ENCODE measurements at places on chromosomes 11 and 22. TPM values are rescaled to one million over a fixed set of nuclear protein-coding genes. Genes with fewer than 3 reads are reported as not detected.
A peak's percentile ranks its signal among the peaks of the same experiment; 100 is the strongest.

DNA sequence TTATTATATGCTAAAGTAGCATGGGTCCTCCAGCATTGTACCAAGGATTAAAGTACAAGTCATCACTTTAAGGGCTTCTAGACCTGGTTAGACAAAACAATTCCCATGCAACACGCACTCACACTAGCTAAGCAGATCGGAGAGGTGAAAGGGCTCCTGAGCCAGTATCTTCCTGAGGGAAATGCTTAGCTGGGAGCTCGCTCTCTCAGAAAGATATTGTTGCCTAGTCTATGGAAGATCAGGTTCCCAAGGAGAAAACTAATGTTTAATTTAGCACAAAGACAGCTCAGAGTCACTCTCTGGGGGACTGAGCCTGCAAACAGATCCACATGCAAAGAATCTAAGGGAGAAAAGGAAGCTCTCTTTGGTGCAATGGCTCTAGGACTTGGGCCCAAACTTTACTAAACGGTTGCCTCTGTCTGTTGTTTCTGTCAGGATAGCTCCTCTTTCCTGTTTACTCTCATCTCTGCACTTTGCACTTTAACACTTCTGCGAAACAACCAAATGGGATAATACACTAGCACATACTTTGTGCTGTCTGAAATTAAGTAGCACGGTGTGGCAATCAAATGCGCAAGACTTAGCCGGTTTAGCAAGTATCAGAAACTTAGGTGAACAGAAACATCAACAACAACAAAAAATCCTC, 10.7 kb downstream of the MAML2 start:
- H3K4me3 ChIP-seq: peak overlapping the region; percentile 54
- H3K4me1 ChIP-seq: peaks cover 86% of the 10 kb centered on the region
- H3K36me3 ChIP-seq: peaks cover 39% of the 10 kb centered on the region
- no peak for DNase-seq
- H3K27me3 ChIP-seq: no peaks in the 10 kb centered on the region

DNA sequence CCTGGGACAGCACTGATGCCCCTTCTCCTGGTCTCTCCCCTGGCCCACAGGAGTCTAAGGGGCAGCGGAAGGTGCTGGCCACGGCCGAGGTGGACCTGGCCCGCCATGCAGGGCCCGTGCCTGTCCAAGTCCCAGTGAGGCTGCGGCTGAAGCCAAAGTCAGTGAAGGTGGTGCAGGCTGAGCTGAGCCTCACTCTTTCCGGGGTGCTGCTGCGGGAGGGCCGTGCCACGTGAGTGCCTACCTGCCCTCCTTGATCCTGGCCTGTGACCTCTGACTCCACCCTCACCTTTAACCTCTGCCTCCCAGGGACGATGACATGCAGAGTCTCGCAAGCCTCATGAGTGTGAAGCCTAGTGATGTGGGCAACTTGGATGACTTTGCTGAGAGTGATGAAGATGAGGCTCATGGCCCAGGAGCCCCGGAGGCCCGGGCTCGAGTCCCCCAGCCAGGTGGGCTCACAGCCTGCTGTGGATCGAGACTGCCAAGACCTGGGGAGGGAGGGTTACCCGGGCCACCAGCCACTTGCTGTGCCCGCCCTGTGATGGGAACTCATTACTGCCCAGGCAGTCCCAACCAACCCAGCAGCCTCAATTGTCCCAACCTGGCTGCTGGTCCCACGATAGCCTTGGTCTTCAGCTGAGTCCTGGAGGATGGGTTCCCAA, 4.3 kb downstream of the EHBP1L1 start:
- H3K36me3 ChIP-seq: peaks cover 16% of the 10 kb centered on the region
- H3K4me1 ChIP-seq: peaks cover 28% of the 10 kb centered on the region
- no peak overlapping the region for H3K27ac ChIP-seq
- peaks cover 2% of the 10 kb centered on the region for H3K27me3 ChIP-seq
- no peak overlapping the region for H3K4me3 ChIP-seq
- DNase-seq: no peak

DNA sequence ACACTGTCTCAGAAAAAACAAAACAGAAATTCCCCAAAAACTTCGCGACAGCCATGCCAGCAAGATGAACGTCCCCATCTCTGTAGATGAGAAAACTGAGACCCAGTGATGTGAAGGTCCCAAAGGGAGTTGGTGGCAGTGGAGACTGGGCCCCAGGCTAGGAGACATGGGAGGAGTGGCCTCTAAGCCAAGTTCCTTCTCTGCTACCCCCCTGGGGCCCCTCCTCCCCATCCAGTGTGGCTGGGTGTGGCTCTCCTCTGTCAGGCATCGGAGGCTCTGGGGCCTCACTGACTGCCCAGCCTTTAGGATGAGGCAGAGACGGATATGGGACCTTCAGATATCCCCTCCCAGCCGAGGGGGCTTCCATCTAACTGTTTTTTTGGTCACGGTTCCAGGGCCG, 9.8 kb downstream of the RELT start:
- H3K27ac ChIP-seq: no peak overlapping the region
- H3K27me3 ChIP-seq: no peaks in the 10 kb centered on the region
- H3K36me3 ChIP-seq: no peaks in the 10 kb centered on the region
- H3K4me3 ChIP-seq: no peak overlapping the region

DNA sequence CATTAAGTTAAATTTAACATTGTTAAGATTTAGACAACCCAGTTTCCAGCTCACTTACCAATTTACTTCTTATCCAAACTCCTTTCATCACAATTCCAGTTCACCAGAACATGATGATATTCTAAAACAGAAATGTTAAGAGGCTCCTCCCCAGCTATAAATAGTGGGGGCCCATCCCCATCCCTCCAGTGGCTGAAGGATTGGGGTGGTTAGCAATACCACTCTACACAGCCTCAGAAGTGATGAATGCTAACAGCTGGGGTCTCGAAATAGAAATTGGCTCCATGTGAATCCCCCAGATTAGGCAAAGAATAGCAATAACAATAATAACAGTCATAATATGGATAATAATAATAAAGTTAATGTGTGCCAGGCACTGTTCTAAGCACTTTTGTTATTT, 97.9 kb upstream of the NCAM1 start:
- H3K4me3 ChIP-seq: no peak overlapping the region
- H3K36me3 ChIP-seq: no peaks in the 10 kb centered on the region
- H3K27ac ChIP-seq: no peak overlapping the region
- H3K4me1 ChIP-seq: no peaks in the 10 kb centered on the region
- no peak for DNase-seq
- no peaks in the 10 kb centered on the region for H3K27me3 ChIP-seq

DNA sequence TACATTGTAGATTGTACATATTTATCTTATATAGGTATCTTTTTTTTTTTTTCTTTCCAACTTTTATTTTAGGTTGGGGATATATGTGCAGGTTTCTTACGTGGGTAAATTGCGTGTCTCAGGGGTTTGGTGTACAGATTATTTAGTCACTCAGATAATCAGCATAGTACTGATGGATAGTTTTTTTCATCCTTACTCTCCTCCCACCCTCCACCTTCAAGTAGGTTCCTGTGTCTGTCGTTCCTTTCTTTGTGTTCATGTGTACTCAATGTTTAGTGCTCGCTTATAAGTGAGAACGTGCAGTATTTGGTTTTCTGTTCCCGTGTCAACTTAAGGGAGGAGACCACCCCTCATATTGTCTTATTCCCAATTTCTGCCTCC, 9.6 kb downstream of the C11orf96 start:
- H3K27ac ChIP-seq: no peak overlapping the region
- DNase-seq: no peak
- H3K27me3 ChIP-seq: peaks cover 34% of the 10 kb centered on the region
- no peak overlapping the region for H3K4me3 ChIP-seq
- no peaks in the 10 kb centered on the region for H3K36me3 ChIP-seq

- DNase-seq: no peak
- H3K27ac ChIP-seq: peak overlapping the region; percentile 98
- peaks cover 29% of the 10 kb centered on the region for H3K27me3 ChIP-seq
- peak overlapping the region; percentile 94 for H3K4me3 ChIP-seq
- peaks cover 45% of the 10 kb centered on the region for H3K4me1 ChIP-seq
- H3K36me3 ChIP-seq: peaks cover 11% of the 10 kb centered on the region
Observed at GRCh38 chr22:31106731-31107177, 614 bp downstream of the SELENOM start.

DNA sequence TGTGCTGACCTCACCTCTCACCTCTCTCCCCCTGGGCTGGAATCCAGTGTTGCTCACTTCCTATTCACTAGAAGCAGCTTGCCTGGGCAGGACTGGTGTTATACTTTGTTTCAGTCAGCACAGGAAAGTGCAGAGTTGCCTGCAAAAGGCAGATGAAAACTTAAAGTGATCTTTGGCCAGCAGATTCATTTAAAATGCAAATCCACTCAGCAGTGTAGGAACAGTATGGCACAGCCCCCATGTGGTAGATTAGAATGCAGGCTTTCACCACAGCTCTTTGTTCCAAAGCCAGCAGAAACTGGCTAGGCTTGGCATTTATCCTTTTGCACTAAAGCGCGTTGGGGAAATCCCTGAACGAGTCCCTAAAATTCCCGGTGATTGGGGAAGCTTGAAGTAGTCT, 301.2 kb downstream of the OR4C45 start:
- H3K4me1 ChIP-seq: no peaks in the 10 kb centered on the region
- no peaks in the 10 kb centered on the region for H3K27me3 ChIP-seq
- no peak overlapping the region for H3K4me3 ChIP-seq
- H3K36me3 ChIP-seq: no peaks in the 10 kb centered on the region

MUC5AC gene
- total RNA-seq: not detected

- H3K27me3 ChIP-seq: no peaks in the 10 kb centered on the region
- H3K4me3 ChIP-seq: no peak overlapping the region
- H3K4me1 ChIP-seq: no peaks in the 10 kb centered on the region
- no peak for DNase-seq
- H3K27ac ChIP-seq: no peak overlapping the region
Observed at GRCh38 chr22:48866906-48867681, 960.6 kb downstream of the BRD1 start.

- peak; percentile 29 for DNase-seq
- H3K4me3 ChIP-seq: peak overlapping the region; percentile 85
- no peak overlapping the region for H3K27ac ChIP-seq
- H3K36me3 ChIP-seq: 0 out of 2 replicates have a peak, but pooled peaks cover 11% of the 10 kb centered on the region
Observed at GRCh38 chr11:85809863-85810262, 1.1 kb downstream of the SYTL2 start.

- H3K4me1 ChIP-seq: peaks cover 31% of the 10 kb centered on the region
- no peaks in the 10 kb centered on the region for H3K36me3 ChIP-seq
- H3K27me3 ChIP-seq: peaks cover 4% of the 10 kb centered on the region
- H3K27ac ChIP-seq: no peak overlapping the region
Observed at GRCh38 chr11:123410218-123410549, 19.9 kb upstream of the GRAMD1B start.

ZPR1 gene
- total RNA-seq: 64.7 TPM

LARGE2 gene
- total RNA-seq: not detected

GRCh38 chr11:19735909-19736498, 23.4 kb downstream of the NAV2 start:
- no peak for DNase-seq
- H3K4me1 ChIP-seq: peaks cover 57% of the 10 kb centered on the region
- peaks cover 2% of the 10 kb centered on the region for H3K27me3 ChIP-seq
- peak overlapping the region; percentile 53 for H3K27ac ChIP-seq

KCNQ1OT1 gene
- total RNA-seq: 0.69 TPM

GRCh38 chr22:37128555-37129281, 19.2 kb upstream of the TMPRSS6 start:
- no peaks in the 10 kb centered on the region for H3K4me1 ChIP-seq
- H3K36me3 ChIP-seq: no peaks in the 10 kb centered on the region
- no peak overlapping the region for H3K27ac ChIP-seq
- H3K4me3 ChIP-seq: no peak overlapping the region

DNA sequence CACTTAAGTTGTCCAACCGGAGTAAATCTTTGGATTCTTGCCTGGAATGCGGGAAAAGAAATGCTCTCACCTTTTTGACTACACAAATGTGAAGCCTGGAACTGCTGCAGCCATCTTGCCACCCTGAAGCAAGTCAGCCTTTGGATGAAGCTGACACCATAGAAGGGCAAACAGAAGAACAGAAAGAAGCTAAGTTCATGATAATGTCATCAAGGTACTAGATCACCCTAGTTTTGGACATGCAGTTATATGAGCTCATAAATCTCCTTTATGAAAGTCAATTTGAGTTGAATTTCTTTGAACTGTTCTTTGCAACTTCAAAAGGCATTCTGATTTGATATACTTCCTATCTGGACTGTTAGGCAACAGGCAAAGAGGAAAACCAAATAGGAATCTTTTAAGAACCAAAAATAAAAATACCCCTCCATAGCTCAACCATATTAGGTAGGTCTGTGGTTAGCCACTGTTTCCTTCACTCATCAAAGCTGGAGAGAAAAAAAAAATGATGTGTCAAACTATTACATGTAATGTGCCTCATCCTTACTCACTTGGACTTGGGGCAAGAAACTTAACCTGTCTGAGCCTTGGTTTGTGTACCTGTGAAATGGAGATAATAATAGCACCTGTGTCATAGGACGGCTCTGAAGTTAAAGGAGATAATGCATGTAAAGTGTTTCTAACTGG, 91.9 kb downstream of the WT1 start:
- H3K36me3 ChIP-seq: no peaks in the 10 kb centered on the region
- H3K4me3 ChIP-seq: no peak overlapping the region
- H3K27me3 ChIP-seq: peaks cover 14% of the 10 kb centered on the region
- no peaks in the 10 kb centered on the region for H3K4me1 ChIP-seq

CTSD gene
- 254 TPM for total RNA-seq

GRCh38 chr11:15580056-15580774, 465.5 kb downstream of the INSC start:
- no peak overlapping the region for H3K27ac ChIP-seq
- H3K36me3 ChIP-seq: peaks cover 5% of the 10 kb centered on the region
- H3K4me1 ChIP-seq: no peaks in the 10 kb centered on the region
- H3K27me3 ChIP-seq: peaks cover 3% of the 10 kb centered on the region
- H3K4me3 ChIP-seq: no peak overlapping the region
- no peak for DNase-seq

SHISAL1 gene
- total RNA-seq: not detected

- peaks cover 4% of the 10 kb centered on the region for H3K27me3 ChIP-seq
- H3K4me3 ChIP-seq: no peak overlapping the region
- H3K4me1 ChIP-seq: peaks cover 22% of the 10 kb centered on the region
- no peak for DNase-seq
- no peaks in the 10 kb centered on the region for H3K36me3 ChIP-seq
Observed at GRCh38 chr11:132257871-132258270, 887.5 kb downstream of the NTM start.

MMP13 gene
- not detected for total RNA-seq

- H3K4me1 ChIP-seq: peaks cover 57% of the 10 kb centered on the region
- peak within 1 kb of the TSS; percentile 92 for H3K4me3 ChIP-seq
- H3K27ac ChIP-seq: peak within 1 kb of the TSS; percentile 100
- no peaks in the 10 kb centered on the region for H3K27me3 ChIP-seq
- DNase-seq: peak; percentile 76
Observed at GRCh38 chr22:19478901-19479354, at the start of gene UFD1. TSS of gene UFD1 (minus strand) at chr22:19479193. CDS start at chr22:19479085, 108 bp downstream.

TSSK2 gene
- total RNA-seq: not detected

- peaks cover under 1% of the 10 kb centered on the region for H3K36me3 ChIP-seq
- peaks cover 5% of the 10 kb centered on the region for H3K27me3 ChIP-seq
- H3K27ac ChIP-seq: no peak overlapping the region
- no peak overlapping the region for H3K4me3 ChIP-seq
Observed at GRCh38 chr22:48618326-48618725, 1209.3 kb downstream of the BRD1 start.

CYP2D6 gene
- 0.69 TPM for total RNA-seq
